ENCODE measurements at places on chromosomes 1 and 21.

DNA sequence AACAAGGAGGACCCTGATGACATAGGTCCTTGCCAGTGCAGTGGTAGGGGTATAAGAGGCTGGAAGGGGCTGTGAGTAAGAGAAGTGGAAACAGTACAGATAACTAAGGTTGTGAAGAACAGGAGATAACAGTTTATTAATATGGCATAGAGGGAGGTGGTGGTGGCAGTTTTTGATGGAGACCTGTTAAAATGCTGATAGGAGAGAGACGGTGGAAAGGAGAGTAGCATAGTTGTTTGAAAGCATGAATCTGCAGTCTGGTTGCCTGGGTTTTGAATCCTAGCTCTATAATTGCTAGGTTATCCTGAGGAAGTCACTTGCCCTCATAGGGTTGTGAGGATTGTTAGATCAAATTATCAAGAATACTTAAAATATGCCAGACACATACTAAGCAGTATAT lies 19.4 kb downstream of the LRRC41 start:
- DNase-seq = no peak

GRCh38 chr1:15936025-15936424 lies 39.9 kb downstream of the ZBTB17 start:
- DNase-seq = no peak

GRCh38 chr1:215084621-215085020 lies 2.1 kb downstream of the KCNK2 start:
- DNase-seq = no peak

DNA sequence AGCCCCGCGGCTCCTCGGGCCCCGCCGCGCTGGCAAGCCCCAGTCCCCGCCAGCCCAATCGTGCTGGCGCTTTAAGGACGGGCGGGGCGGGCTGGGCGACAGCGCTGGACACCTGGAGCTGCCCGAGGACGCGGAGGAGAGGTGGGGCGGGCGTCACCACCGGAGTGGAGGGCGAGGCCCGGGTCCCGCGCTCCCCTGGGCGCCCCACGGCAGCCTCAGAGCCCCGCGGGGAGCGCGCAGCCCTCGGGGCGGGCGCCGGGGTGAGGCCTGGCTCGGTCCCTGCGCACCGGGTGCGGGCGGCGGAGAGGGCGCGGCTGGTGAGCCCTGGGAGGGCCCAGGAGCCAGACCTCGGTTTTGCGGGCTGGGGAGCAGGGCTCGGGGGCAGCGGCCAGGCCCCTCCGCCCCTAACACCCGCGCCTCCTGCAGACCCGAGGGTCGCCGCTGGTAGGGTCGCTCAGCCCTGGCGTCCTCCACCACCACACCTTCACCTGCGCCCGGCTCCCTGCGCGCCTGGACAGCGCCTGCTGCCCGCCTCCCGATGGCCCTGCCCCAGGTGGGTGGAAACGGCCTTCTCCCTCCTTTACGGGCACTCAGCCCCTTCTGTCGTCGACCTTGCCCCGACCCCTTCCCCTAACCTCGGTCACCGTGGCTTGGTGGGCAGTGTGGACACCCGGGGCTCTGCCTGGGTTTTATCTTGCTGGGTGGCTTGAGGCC lies at the start of gene TMEM61:
Gene TMEM61 (plus strand): TSS at position 101 of the 714 bp plus-strand sequence. CDS start 438 bp downstream, at position 539.
- no peak for DNase-seq

DNA sequence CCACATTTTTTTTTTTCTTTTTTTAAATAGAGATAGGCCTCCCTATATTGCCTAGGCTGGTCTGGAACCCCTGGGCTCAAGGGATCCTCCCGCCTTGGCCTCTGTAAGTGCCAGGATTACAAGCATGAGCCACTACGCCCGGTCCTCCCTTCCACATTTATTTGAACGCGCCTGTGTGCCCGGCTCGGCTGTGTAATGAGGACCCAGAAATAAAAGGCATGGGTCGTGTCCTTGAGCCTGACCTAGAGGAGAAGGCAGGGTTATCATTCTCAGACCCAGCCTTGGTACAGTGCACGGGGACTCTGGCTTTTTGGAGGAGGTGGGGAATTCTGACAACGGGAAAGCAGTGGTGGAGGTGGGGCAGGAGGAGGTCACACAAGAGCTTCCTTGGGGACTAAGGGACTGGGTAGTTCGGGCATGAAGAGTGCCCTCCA lies 841 bp downstream of the CENPF start:
- DNase-seq = no peak

- DNase-seq = no peak
Observed at GRCh38 chr1:153119491-153119971, 6.2 kb upstream of the SPRR2F start.

DNA sequence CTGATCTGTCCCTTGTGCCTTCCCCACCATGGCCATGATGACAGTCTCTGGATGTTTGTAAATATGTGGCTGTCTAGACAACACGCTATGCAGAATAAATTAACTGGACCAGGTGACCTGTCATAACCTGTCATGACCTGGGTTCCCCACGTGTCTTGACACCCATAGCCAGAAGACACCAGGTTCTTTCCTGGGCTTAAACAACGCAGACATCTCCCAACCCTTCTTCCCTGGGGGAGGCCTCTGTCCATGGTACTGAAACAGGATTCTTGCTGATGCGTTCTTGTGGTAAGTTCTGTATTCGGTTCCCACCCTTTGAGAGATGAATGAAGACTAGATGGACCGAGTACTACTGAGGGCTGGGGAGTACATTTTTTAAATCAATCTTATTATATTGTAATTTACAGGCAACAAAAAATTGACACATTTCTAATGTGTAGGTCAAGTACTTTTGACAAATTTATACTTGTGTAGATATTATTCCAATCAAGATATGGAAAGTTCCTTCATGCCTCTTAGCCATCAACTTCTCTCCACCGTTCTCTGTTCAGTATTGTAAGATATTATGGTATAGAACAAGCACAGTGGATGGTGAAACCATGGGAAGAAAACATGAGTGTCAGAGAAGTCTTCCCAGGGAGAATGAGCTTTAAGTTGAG lies 738.8 kb downstream of the PTPRU start:
- peak; percentile 10 for DNase-seq
